ENCODE measurements at places on chromosomes 5 and 9.

DNA sequence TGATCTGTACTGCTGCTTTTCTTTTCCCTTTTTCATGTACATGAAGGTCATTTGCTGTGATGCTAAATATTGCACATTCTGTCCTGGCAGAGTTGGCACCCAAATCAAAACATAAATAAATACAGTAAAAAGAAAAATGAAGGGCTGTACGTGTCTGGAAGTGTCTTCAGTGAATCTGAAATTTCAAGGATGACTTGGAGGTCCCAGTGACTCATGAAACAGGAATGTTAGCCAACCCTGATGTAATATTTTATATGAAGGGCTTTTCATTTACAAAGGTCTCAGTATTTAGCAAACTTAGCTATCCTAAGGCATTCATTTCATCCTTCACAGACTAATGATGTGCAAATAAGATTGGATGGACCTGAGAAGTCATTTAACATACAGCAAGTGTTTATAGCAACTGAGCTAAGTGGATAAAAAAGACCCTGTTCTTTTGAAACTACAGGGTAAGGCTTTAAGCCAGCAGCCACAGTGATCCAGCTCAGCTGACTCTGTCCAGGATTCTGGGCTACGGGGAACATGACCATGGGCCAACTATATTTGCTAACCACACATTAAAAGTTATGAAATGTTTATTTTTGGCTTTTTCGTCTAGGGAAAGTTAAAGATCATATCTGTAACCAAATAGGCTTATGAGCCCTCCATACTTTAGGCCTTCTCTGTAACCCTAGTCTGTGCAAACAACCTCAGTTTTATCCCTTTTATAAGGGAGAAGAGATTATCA, 104.0 kb upstream of the DMRTA1 start:
- peak; percentile 70 for DNase-seq

DNA sequence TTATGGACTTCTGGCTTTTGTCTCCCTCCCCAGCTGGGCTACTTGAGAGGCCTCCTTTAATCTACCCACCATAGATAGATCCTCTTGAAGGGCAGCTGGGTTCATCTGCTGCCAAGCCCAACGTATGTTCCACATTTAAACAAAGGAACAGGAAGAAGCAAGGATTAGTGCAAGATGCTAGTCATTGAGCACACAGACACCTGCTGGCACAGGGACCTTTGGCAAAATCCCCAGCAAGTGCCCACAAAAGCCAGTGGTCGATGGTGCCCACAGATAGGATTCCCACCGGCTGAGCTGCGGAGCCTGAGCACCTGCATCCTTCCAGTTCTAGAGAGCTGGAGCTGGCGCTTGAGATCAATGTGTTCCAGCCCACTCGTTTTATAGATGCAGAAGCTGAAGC, 57.7 kb upstream of the SHB start:
- no peak for DNase-seq

DNA sequence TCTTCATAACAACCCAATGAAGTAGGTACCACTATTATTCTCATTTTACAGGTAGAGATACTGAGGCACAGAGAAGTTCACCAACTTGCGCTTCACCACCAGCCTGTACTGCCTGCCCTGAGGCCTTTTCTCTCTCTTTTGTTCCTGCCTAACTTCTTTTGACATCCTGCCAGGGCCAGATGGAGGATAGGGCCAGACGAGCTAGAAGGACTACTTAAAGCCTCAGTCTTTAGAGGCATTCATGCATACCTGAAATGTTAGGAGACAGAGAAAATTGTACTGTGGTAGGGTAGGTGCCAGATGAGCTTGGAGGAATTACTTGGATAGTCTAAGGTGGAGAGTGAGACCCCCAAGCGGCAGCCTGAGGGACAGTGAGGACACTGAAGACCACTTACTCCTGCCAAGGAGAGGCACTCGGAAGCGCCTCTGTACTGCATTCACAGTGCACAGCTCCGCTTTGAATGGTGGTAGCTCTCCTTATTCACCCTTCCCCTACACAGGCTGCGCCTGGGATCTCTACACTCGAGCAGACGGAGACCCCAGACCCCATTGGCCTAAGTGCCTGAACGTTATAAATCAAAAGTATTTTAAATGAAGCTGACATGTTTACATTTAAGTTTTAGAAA, 6.2 kb upstream of the ORM1 start:
- DNase-seq = peak; percentile 36

GRCh38 chr5:54360925-54361662, 50.7 kb upstream of the ARL15 start:
- DNase-seq = no peak

DNA sequence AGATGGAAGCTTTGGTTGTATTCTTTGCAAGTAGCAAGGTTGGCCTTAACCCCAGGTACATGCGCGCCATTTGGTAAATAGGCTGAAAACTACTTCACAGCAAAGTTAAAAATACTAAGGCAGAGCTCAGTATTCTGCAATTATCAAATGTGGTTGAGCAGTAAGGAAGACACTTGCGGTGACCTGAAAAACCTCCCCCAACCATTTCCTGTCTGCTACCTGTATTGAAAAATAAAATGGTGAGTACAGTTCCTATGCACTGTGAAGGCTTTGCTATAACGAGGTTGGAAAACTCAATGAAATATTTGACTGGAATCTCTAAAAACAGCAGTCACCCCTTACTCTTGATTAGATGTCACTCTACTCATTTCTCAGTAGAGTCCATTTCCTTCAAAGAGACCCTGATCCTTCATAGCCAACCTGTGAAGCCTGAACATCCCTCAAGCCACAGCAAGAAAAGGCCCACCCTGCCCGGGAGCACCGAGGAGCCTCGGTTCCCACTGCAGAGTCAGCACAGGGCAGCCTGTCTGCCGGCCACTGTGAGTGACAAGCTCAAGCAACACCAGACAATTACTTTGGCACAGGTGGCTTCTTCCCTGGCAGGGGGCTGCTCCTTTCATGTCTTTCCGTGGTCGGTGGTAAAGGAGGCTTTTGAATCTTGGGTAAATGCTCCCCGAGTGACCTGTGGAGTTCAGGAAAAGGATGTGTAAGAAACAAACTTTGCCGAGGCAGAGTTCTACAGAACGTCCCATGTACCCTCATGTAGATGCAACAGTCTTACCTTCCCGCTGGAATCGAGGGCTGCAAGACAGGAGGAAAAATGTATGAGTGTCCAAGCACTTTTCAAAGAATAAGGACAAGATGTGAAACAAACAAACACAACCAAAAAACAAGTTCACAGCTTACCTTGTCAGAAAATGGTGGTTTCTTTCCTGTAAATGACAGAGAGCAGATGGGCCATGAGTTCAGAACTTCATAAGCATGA, 29.6 kb downstream of the C5orf58 start:
- no peak for DNase-seq

- no peak for DNase-seq
Measured at GRCh38 chr9:131275332-131276093, 797 bp downstream of the FAM78A start.

GRCh38 chr9:61673664-61674381, 484.0 kb downstream of the SPATA31A7 start:
- no peak for DNase-seq

DNA sequence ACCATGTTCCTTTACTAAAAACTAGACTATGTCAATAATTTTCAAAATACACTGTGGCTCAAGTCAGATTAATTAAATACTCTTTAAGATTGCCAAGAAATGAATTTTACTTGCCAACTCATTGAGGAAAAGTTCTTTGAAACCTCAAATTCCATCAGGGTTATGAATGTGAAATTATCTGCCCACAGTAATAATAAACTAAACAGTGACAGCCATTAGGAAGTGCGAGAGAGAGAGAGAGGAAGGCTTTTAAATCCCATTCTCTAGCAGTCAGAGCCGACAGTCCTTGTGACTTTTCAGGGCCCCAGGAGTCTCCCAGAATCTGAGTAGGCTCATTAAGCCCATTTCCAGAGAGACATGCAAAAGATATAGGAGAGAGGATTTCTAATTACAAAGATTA, 236.1 kb downstream of the MARCHF11 start:
- peak; percentile 69 for DNase-seq

DNA sequence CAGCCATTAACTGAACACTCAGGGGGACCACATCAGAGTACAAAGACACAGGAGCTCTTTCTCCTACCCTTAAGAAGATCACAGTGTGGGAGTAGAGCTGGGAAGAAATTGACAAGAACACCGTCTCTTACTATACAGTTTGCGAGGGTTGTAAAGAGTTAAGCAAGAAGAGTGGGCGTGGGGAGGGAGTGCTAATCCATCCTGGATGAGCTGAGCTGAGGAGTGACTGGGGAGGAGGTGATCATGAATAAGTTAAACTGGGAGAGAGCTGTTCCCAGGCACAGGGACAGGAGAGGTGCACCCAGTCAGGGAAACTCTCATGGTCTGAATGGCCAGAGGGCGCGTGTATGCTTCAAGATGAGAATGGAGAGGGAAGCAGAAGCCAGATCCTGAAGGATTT, 17.2 kb downstream of the TAF1L start:
- no peak for DNase-seq

DNA sequence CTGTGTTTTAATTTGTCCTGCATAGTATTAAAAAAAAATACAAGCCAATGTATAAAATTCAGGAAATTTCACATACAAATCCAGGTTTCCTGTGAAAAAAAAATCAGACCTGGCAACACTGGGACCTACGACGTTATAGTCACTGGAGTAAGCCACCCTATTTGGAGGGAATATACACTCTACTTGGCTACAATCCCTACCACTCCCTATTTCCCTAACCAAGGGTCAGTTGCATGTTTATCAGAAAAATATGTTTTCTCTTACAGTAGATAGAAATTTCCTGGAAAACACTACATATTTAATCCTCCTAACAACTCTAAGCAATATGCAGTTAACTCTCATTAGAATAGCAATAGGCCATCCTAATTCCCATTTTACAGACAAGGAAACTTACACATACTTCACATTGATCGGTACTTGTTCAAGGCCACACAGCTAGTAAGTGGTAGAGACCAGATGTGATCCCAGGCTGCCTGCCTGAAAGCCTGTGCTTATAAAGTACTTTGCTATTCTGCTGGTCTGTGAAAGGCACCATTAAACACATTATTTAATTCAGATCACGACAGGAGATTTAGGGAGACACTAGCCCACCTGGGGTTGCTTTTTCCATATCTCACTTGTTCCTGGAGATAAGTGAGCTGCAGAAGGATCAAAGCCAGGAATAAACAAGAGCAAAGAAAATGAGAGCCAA, 70.8 kb downstream of the MFAP3 start:
- no peak for DNase-seq

DNA sequence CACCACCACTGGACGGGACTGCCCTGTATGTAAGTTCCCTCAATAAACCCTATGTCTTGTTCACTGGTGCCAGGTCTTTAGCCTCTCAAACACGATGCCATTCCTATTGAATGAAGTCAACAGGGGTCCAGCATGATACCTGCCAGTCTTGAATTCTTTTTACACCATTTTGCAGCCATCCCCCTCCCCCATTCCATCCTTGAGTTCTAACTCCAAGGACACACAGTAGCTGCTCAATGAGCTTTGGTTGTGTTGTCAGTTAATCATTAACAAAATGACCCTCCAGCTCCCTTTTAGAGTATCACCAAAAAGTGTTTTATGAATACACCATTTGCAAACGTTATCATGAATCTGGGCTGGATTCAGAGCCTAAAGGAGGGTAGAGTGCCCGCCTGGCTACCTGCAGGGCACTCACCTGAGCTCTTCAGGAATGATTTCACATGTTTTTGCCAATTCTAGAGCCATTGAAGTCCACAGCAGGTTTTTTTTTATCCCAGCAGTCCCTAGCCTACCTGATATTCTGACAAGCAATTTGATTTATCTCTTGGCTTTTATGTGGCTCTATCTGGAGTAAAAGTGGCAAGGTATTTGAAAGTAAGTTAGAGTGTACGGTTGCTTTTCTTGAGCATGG, 271.8 kb downstream of the SMARCA2 start:
- no peak for DNase-seq

- DNase-seq = no peak
Measured at GRCh38 chr9:121499177-121499426, 542 bp downstream of the GGTA1 start.

DNA sequence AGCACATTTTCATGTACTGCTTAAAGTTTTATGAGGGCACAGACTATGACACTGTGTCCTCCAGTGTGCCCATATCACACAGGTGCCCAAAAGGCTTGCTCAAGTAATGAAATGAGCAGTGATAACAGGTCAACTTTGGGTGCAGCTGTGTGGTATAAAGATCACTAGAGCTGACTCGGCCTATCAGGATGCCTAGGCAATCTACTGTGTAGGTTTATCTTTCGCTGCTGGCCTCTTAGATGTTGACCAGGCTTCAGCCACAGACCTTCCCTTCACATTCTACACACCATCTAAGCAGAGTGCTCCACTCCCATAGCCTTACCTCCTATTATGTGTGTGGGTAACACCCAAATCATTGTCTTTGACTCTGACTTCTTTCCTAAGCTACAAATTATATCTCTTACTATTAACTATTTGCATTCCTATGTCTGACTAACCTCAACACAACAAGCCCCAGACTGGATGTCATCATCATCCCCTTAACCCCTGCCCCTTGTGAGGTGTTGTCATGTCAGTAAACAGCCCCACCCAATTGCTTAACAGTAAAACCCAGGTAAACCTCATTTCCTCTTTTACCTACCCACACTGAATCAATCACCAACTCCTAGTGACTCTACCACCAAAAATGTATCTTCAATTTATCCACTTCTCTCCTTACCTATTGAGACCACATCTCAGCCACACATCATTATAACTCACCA, 2.5 kb downstream of the SREK1IP1 start:
- peak; percentile 3 for DNase-seq

DNA sequence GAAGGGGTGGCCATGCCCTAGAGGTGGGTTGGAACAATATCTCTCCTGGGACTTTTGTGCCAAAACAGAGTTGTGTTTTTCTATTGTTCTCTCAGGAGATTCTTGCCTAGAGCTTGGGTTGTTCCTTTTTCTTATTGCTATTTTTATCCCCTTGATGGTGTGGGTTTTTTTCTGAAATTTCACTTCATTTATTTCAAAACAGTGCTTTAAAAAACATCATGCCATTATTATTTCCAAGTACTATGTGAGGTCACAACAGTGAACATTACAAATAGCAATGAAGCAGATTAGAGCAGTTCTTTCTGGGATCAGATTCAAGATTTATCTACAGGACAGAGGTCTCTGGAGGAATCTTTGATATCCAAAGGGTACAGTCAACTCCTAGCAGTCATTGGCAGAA, 76.6 kb downstream of the ACTBL2 start:
- DNase-seq = no peak

- DNase-seq = no peak
Measured at GRCh38 chr9:113910036-113910639, 34.0 kb downstream of the ZNF618 start.

GRCh38 chr5:139426203-139426885, 13.0 kb downstream of the DNAJC18 start:
- DNase-seq = peak; percentile 80

DNA sequence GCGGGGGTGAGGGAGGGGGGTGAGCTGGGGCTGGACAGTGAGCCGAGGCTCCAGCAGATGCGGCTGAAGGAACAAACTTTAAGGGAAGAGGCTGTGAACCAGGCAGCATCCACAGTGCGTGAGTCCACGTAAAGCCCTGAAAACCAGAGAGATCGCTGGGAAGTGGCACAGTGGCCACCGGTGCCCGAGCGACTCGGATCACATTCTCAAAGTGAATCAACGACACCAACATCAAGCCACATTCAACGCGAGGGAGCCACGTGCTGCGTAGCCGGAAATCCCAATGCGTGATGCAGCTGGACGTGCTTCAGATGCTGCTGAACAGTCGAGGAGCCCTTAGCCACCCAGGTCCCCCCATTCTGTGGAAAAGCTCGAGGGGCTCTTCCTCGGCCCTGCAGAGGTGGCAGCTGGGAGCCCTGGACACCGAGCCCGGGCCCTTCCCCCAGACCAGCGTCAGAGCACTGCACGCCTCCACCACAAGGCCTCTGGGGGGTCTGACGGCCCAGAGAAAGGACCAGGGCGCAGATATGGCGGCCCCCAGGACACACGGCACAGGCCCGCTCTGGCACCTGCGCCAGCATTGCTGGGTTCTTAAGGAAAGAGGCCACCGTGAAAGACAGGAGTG, 53.7 kb upstream of the EXOC3 start:
- DNase-seq = no peak
